Activated CD4-positive, alpha-beta T cell treated with anti-CD3 and anti-CD28 coated beads for 4 hours (primary cell): ENCODE measurements at places on chromosomes 16 and 17.

GRCh38 chr17:49483599-49484509 is 11.2 kb upstream of the NGFR start:
- DNase-seq: no peak

GRCh38 chr17:75105126-75106080 is 4.4 kb upstream of the ARMC7 start:
- DNase-seq: no peak

DNA sequence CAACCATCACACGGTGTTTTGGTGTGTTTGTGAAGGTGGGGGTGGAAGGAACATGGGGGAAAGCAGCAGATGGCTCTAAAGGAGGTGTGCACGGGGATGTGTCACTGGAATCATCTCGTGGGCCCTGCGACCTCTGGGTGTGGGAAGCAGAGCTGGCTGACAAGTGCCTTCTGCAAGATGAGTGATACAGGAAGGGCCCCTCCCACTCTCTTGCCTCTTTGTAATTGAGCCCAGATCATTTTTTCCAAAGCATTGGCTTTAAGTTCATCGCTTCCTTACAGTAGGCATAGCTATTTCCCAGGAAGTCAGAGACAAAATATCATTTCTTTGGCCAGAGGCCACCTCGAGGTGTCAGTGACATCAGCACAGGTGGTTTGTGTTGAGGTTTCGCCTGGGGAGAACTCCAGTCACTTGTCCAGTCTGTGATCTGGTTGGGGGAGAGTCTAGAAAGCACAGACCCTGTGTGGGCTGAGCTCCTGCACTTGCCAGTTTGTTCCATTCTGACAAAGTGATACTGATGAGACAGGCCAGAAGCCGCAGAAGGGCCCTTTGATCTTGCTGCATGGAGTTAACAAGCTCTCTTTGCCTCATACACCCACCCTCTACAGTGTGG is 20.6 kb upstream of the SNTB2 start:
- peak; percentile 83 for DNase-seq

DNA sequence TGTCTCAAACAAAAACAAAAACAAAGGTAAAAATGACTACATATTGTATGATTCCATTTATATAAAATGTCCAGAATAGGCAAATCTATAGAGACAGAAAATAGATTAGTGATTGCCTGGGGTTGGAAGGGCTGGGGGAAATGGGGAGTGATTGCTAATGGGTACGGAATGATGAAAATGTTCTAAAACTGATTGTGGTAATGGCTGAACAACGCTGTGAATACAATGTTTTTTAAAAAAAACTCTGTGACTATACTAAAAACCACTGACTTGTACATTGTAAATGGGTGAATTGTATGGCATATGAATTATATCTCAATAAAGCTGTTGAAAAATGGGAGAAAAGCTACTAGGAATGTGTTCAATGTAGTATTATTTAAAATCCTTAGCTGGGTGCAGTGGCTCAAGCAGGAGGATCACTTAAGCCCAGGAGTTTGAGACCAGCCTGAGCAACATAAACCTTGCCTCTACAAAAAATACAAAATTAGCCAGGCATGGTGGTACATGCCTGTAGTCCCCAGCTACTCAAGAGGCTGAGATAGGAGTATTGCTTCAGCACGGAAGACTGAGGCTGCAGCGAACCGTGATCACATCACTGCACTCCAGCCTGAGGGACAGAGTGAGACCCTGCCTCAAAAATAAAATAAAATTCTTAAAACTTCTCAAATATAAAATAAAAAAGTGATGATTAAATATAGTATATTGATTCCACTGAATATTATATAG is 47.9 kb downstream of the TOM1L2 start:
- DNase-seq: no peak
